ENCODE measurements at places on chromosomes 1 and 21.

DNA sequence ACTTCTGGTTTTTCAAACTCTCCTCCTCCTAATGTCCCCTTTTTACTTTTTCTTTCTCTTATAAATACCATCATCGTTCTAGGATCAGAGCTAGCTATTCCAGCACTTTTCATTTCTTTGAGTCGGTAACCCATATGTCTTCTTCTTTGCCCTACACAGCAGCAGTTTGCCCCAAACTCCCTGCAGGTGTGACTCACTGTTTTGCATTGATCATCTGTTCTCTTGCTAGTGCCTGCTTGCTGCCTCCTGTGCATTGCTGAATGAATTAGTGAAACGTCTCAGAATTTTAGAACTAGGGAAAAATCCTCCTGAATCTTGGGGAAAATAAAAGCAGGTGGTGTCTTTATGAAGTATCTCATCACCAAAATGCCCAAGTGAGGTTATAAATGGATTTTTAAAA lies 21.7 kb downstream of the KCNK2 start:
- no peak for DNase-seq

DNA sequence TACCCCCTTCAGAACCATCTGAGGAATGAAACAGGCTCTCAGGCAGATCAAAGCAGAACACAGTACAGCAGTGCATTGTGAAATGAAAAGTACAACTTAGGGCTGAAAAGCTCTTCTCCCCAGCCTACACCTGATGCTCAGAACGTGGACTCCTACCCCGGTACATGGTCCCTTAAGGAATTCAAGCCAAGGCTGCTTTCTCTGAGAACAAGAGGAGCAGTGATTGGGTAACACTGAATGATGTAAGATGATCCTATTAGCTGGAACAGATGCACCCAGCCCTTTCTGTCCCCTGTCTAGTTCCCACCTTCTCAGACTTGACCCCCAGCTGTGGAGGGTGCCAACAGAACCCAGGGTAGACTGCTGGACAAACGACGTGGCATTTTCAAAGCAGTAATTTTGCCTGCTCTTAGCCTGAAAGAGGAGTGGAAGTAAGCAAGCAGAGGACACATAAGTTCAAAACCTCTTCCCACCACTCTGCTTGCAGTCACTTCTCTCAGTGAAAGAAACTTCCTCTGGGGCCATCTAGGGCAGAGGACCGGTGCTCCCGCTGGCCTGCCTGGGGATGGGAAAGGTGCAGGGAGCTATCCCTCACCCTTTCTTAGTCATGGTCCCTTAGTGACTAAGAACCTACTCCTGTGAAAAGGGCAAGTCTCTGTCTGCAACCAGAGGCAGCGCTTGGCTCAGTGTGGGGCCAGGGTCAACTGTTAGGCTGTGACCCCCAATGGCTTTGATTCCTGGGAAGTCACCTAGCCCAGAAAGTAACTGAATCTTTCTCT lies 72.7 kb downstream of the TRABD2B start:
- no peak for DNase-seq

DNA sequence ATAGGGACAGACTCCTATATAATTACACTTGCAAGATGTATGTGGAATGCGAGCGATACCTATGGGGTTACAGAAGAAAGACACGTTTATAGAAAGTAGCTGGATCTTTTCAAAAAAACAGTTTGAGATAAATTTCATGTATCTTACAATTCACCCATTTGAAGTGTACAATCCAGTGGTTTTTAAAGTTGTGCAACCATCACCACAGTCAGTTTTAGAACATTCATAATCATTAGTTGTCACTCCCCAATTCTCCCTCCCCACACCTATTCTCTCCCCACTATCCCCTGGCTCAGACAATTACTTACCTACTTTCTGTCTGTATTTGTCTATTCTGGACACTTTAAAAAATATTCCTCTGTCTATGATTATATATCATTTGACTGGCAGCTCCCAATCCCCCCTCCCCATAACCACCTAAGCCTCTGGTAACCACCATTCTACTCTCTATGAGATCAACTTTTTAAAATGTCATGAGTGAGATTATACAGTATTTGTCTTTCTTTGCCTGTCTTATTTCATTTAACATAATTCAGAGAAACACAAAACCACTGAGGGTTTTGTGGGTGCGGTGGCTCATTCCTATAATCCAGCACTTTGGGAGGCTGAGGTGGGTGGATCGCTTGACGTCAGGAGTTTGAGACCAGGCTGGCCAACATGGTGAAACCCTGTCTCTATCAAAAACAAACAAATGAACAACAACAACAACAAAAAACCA lies 39.1 kb downstream of the MRPS6 start:
- no peak for DNase-seq

DNA sequence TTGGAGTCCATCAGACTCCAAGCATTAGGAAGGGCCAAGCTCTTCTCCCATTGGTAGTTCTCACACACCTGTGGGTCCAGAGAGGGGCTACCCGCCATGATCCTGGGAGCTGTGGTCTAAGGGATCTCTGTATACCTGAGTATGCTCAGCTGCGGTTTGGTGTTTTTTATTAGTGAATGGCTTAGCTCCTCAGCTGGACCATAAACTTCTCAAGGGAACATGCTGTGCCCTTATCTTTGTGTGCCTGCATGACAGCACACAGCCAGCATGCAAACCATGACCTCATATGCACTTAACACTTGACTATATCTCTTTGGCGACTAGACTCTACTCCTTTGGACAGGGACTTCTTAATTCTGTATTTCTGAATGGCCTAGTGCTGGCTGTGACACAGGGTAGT lies 94.5 kb downstream of the CD58 start:
- no peak for DNase-seq

GRCh38 chr1:56404561-56405030 lies 174.8 kb downstream of the PLPP3 start:
- no peak for DNase-seq

DNA sequence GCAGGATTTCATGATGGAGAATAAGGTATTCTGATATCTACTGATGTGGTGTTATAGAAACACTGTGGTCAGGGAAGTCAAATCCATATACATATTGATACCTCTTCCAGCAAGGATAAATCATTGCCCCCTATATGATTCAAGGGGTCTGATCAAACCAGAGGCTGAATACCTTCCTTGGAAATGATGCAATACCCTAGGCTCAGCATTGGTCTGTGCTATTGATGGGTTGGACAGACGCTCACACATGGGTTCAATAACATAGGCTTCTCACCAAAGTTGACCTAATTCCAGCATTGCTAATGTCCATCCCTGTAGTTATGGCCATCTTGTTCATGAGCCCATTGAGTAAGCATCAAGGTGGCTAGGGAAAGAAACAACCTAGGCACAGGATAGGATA lies 257.0 kb upstream of the USP24 start:
- no peak for DNase-seq

DNA sequence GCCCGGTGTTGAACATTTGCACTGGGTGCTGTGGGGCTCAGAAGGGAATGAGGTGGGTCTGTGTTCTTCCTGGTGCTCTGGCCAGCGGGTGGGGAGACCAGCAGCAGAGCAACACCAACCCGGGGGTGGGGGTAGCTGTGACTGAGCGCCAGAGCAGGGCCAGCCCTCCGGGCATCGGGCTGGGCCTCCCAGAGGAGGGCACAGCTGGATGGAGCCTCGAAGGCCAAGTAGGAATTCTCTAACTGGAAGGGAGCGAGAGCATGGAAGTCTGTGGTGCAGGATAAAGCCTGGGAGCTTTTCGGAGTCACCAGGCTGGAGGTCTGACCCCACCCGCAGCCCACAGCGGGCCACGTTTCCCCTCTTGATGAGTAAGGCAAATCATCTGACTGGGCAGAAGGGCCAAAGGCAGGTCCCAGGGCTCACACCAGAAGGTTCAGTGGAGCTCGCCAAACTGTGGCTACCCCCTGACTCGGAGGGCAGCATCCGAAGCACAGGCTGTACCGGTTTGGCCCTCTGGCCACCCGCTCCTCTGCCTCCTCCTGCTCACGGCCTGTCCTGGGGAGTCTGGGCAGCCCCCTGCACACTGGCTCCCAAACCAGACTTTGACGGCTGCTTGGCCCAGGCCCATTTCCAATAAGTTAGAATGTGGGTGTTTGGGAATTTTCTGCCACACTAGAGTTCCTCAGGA lies 18.8 kb downstream of the SLC1A7 start:
- DNase-seq, result no peak

All from NCI-H2107 (cell line).